ENCODE measurements at places on chromosomes 11 and 22. TPM values are rescaled to one million over a fixed set of nuclear protein-coding genes. Genes with fewer than 3 reads are reported as not detected.

DNA sequence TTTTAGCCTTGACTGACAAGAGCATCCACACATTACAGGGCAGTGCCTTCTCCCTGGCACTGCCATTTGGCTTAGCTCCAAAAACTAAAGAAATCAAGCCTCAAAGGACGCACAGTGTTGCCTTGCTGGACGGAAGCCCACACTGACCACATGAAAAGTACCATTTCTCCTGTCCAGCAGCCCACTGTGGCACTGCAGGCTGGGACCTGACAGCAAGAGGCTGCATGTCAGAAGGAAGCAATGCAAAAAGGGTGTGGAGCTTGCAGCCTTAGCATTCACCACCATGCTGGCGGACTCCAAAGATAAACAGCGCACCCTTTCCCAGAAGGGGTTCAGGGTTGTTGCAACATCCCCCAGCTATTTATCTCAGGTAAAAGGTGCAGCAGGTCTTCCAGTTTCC, 109.3 kb upstream of the BMAL1 start:
- no peak for DNase-seq

DNA sequence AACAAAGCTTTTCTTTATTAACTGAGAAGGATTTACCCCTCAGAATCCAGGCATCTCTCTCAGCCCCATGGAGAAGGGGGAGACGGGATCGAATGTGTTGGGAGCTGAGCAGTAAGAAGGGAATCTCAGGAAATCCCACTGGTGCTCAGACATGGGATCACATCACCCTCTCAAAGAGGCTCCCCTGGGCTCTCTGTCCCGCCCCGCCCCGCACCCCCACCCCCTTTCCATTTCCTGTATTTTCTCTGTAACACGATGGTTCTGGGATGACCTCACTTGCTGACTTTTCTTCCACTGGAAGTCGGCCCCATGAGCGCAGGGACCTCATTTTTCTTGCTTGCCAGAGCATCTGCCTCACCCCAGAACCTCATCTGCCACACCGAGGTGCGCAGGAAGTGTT, 100.0 kb downstream of the RPS6KA4 start:
- no peak for DNase-seq

Gene SHISAL1
- total RNA-seq: 0.46 TPM

DNA sequence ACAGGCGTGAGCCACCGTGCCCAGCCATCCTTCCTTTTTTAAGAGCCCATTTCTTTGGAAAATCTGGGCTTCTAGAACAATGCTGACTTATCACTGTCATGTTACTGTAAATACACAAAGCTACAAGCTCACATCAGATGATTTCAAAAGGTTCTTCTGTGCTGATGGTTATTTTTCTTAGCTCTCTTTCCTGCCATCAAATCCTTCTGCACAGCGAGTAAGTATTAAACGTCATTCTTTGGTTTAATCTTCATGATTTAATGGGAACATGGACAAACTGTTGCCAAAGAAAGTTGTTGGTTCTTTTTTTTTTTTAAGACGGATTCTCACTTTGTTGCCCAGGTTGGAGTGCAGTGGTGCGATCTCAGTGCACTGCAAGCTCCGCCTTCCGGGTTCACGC, 43.3 kb upstream of the NUP50 start:
- DNase-seq: no peak

Gene CARD18
- not detected for total RNA-seq

GRCh38 chr11:128409476-128409875, 177.9 kb downstream of the ETS1 start:
- no peak for DNase-seq

Gene CHRDL2
- 6.9 TPM for total RNA-seq

Gene PLAAT5
- 4.6 TPM for total RNA-seq

- DNase-seq: no peak
These were observed 7.0 kb upstream of the LYVE1 start for GRCh38 chr11:10575346-10576034.
